ENCODE measurements at places on chromosomes 11 and 22. TPM values are rescaled to one million over a fixed set of nuclear protein-coding genes. Genes with fewer than 3 reads are reported as not detected.

Gene FBLN1
- 26.6 TPM for total RNA-seq

Gene RIN1
- 19.5 TPM for total RNA-seq

Gene HTR3A
- total RNA-seq = not detected

Gene OR51B2
- total RNA-seq = not detected

Gene MPPED2
- total RNA-seq = 0.12 TPM

Gene GANAB
- 244 TPM for total RNA-seq

Gene PLAAT4
- total RNA-seq = 24.6 TPM

Gene ZNF408
- 6.0 TPM for total RNA-seq

Gene CNIH2
- total RNA-seq = 0.37 TPM

Gene ROBO4
- 1.9 TPM for total RNA-seq

Gene KRTAP5-1
- total RNA-seq = not detected

Gene PLEKHB1
- 0.40 TPM for total RNA-seq

Gene SCGB2A2
- not detected for total RNA-seq

Gene APOBEC3C
- total RNA-seq = 12.8 TPM

Gene DKK3
- 396 TPM for total RNA-seq

Gene JHY
- total RNA-seq = 1.1 TPM

Measured in aortic smooth muscle cell (primary cell).